AG10803 (cell line): ENCODE measurements at places on chromosomes 16 and 17.

GRCh38 chr16:89325861-89326471 is 108.5 kb downstream of the ZNF778 start:
- peak; percentile 81 for DNase-seq

GRCh38 chr17:17141860-17142552 is 64.1 kb downstream of the PLD6 start:
- DNase-seq, result peak; percentile 52

- DNase-seq, result no peak
Measured at GRCh38 chr17:44217738-44218343, 1.6 kb downstream of the UBTF start.

DNA sequence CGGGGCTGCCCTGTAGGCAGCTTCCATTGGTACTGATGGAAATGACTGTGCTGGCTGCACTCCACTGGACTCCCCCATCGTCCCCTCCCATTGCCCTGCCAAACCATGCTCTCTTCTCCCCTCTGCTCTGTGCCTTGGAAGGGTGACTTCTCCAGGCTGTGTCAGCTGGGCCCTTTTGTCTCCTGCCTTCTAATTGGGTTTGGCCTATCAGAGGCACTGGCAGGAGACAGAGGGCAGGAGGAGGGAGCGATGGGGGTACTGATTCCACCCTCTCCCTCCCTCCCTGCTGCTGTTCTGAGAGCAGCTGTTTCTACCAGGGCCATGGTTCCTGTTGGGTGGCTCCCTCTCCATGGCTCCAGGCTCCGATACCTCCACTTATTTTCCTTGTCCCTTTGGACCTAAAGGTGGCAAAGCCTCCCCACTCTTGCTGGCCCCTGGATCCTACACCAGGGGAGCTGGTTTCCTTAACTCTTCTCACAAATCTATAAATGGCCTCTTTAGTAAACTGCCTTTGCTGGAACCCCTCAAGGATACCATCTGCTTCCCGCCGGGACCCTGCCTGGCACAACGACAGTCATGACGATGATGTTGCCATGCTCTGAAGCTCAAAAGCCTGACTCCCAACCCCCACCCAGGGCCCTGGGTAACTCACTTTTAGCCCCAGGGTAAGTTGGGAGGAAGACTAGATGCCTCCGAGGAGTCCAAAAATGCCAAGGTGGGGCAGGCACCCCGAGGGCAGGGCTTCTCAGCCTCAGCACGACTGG is 123.8 kb upstream of the RPL38 start:
- DNase-seq, result no peak

DNA sequence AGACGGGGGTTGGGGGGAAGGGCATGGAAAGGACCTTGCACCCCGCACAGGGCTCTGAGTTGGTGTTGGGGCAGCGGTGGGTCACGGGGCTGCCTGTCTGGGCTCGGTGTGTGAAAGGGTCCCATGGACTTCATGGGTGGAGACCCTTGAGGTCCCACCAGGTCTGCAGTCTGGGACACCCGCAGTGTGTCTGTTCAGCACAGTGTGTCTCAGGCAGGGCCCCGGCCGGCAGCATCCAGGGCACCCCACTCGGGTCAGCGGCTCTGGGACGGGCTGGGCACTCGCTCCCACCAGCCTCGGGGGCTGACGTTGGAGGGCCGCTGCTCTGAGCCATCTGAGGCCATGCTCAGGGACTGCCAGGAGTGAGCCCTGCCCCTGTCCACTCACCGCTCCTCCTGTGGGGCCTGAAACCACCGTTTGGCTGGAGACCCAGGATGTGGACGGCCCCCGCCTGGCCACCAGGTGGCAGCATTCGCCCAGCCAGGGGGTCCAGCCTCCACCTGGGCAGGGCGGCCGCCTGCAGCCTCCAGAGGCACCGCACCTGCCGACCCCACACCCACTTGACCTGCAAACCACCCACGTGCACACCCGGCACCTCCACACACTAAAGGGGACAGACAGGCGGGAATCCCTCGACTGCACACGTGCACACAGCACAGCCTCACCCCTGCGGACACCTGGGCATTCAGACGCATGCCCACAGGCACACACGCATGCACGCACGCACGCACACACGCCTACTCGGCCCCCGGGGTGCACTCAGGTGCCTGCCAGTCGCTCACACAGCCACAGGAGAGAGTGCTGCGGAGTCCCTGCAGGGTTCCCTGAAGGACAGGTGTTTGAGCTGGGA is 10.1 kb upstream of the ZFPM1 start:
- DNase-seq, result peak; percentile 55

DNA sequence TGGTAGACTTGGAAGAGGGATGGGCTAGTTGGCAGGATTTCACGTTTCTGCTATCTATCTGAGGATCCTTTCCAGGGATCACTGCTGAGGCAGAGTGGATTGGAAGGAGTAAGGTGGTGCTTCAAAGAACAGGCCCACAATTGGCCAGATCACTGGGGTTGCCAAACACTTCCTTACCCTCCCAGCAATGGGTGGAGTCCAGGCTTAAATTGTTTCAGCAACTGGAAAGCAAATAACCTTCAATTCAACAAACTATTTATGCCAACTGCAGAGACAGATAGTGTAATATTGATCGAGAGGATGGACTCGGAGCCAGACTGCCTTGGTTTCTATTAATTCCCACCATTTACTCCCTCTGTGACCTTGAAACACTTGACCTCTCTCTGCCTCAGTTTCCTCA is 2.1 kb downstream of the ARRB2 start:
- no peak for DNase-seq

GRCh38 chr17:74455025-74455545 is 11.3 kb upstream of the CD300A start:
- DNase-seq, result no peak

DNA sequence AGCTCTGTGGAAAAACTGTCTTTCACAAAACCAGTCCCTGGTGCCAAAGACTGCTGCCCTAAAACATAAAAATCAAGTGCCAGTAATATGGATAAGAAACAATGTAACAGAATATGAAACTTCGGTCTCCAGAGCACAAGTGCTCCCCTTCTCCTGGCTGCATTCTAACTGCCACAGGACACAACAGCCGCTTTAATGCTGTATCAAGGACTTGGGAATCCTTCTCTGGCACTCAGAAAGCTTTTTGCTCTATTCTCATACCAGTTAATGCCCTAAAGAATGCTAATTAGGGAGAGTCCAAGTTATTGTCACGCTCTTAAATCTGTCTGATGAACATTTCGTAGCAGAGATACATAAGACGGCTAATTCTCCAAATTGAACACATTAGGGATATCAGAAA is 90.9 kb downstream of the PARN start:
- peak; percentile 52 for DNase-seq
